H4 (cell line): ENCODE measurements at places on chromosomes 1 and 21. TPM values are rescaled to one million over a fixed set of nuclear protein-coding genes. Genes with fewer than 3 reads are reported as not detected.

Gene CCDC30
- 0.14 TPM in 1 of 2 replicates, not detected in the other for total RNA-seq

Gene RBM11
- 2.8 and 7.1 TPM in 2 replicates for total RNA-seq

Gene TCHH
- not detected in 2 replicates for total RNA-seq

Gene TNNI3K
- total RNA-seq = not detected in 2 replicates
